NCI-H2081 treated with DMSO at 0.1 percent for 48 hours (cell line): ENCODE measurements at places on chromosomes 1 and 21.

- DNase-seq = no peak
Observed at GRCh38 chr1:9643351-9644256, 7.9 kb upstream of the PIK3CD start.

GRCh38 chr21:45735259-45736000 lies 91.9 kb downstream of the PCBP3 start:
- no peak for DNase-seq

DNA sequence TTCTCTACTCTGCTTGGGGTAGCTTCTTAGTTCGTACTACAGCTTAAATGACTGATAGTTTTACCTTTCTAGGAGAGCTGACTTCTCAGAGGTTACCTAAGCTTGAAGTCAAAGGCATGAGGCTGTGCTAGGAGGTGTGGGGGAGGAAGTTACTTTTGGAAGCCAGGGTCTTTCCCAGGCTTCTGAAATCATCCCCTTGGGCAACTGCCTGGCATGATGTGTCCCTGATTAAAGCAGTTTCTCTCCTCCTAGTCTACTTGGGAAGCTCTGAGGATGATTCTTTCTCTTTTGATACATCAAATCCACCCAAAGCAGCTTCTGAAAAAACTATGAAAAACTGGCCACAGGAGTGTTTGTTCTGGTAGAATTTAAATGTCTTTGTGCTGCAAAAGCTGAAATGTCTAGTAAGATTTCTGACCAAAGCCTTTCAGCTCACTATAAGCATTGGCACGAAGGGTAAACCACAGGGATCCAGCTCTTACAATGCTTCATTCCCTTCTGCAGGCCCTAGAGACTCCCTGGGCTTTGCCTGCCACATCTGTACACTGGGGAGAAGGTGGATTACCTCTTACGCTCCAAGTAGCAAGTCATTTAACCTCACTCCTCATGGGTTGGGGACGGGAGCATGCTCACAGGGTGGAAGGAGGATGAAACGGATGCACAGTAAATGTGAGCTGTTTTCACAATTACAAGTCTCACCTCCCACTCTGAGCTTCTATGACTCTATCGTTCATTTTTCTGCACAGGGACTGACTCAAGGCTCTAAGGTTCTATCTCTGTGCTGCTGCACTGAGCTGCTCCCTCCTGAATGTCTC lies 59.6 kb downstream of the RUNX1 start:
- DNase-seq = no peak

- no peak for DNase-seq
Observed at GRCh38 chr1:38153066-38153777, 106.6 kb upstream of the POU3F1 start.

DNA sequence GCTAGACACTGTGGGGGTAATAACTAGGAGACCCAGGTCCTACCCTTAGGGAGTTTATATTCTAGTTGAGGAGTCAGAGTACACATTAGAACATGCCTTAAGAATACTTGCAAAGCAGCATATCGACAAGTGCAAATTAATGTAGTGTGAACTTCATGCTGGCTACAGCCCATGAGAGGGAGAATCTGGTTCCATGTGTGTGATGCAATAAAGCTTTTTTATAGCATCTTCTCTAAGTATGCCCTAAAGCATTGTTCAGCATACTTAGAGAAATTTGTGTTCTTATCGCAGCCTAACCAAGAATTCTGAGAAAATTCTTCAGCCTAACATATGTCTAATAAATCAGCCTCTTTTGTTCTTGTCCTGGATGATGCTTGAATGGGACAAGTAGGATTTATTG lies 95.5 kb downstream of the SDCCAG8 start:
- no peak for DNase-seq

GRCh38 chr1:156742801-156743200 lies 1.9 kb upstream of the MRPL24 start:
- no peak for DNase-seq

DNA sequence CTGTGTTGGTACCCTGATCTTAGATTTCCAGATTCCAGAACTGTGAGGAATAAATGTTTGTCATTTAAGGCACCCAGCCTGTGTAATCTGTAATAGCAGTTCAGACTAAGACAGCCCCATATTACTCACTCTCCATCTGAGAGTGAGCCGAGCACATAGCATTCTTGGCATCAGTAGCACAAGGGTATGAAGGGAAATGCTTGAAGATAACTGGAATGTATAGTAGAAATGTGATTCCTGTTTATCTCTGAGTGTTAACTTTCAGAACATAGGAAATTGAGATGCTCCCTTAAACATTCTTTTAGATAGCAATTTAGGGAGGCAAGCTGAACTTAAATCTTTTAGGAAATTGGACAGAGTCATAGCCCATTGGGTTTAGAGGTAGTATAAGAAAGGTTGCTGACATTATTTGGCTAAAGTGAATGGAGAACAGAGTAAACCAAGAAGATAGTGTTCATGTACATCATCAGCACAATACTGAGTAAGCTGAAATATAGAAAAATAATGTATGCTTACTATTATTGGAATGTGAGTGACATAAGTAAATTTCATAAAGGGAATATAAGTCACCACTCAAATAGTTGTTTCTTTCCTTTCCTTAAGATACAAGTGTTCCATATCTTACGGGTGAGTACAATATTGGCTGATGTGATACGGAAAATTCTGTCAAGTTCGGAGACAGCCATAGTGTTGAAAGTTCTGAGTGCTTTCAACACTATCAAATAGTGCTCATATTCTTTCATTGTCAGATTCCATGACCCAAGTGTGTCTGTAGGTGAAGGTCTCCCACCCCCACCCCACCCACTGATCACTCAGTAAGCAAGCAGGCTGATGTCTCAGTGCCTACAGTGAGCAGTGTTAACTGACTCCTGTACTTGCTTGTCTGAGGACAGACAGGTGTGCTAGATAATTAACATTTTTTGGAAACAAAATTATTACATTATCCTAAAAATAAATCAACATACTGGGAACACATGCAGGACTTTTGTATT lies 73.7 kb downstream of the LRRC8D start:
- no peak for DNase-seq

GRCh38 chr21:45528981-45529784 lies 13.1 kb downstream of the SLC19A1 start:
- DNase-seq = no peak

GRCh38 chr1:25425098-25426085 lies 4.8 kb upstream of the RHCE start:
- DNase-seq = no peak

DNA sequence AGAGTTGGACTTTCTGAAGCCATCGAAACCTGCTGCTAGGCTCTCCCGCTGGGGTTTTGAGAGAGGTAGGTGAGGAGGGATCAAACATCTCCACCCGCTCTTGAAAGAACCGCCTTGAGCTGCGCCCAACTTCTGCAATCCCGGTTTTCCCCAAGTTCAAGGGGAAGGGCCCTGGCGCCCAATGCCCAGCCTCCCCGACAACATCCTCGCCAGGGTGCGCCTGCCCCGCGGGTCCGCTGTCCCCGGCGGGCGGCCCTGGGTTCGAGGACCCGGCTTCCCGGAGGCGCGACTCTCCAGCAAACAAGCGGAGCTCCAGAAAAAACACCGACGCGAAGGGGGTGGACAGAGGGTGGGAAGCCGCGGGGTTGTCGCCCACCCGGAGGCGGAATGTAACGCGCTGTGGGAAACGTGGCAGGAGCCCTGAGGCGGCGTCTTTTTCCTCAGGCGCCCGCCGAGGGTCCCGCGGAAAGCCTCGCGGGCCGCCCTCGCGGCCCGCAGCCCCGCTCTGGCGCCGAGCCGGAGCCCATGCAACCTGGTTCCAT lies 607 bp downstream of the BTG3 start:
- no peak for DNase-seq

DNA sequence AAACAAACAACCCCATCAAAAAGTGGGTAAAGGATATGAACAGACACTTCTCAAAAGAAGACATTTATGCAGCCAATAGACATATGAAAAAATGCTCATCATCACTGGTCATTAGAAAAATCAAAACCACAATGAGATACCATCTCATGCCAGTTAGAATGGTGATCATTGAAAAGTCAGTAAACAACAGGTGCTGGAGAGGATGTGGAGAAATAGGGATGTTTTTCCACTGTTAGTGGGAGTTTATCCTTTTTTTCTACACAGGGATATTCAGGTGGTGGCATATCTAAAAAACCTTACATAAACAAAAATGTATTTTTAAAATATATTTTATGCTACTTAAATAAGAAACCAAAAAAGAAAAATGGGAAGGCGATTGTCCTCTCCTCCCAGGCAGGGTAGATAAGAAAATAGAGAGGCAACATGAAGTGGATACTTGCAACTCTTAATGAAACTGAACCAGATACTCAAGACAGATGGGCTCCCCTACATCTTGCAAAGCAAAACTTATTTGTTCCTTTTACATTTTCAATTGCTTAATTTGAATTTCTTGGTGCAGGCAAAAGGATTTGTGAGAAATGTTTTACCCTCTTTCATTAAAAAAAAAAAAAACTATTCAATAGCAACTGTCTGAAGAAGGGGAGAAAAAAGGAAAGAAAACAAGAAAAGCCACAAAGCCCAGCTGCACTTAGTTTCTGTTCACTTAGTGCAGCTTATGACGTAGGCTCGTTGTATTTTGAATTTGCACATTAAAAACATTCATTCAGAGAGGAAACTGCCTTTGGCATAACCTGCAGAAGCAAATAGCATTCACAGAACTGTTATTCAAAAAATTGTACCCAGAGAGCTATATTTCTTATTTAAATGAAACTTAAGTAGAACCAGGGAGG lies 36.9 kb upstream of the RGS1 start:
- no peak for DNase-seq

DNA sequence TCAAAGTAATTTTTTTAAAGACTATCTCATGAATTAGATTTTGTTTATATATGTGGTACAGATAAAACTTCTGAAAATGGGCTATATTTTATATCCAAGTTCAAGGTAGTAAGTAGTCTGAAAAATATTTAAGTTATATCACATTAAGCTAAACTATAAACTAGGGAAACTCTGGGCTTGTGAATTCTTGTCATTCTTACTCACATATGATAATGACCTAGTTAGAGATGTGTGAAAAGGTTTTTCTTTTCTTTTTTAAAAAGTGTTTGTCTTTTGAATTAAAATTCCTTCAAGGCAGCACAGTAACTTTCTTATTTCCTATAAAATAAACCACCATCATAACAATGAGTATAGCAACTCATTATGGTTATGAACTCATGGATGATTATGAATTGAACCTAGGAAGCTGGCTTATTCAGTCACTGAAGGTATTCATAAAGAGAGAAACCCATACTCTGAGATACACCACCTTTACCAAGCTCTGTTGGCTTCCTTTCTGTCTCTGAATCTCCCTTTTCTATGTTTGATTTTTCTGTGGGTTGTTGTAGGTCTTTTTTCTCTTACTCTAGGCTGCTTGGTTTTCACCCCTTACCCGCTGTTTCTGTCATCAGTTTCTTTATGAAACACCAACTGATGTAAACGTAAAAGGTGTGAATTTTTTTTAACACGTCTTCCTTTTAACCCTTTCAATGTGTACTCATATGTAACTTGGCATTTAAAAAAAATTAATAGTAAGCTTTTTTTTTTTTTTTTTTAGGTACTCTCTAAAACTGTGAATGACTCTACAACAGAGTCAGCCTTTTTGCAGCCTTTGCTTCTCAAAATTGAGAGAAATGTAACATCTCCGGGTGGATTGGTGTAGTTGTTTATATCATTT lies 25.2 kb downstream of the IL12RB2 start:
- DNase-seq = no peak

DNA sequence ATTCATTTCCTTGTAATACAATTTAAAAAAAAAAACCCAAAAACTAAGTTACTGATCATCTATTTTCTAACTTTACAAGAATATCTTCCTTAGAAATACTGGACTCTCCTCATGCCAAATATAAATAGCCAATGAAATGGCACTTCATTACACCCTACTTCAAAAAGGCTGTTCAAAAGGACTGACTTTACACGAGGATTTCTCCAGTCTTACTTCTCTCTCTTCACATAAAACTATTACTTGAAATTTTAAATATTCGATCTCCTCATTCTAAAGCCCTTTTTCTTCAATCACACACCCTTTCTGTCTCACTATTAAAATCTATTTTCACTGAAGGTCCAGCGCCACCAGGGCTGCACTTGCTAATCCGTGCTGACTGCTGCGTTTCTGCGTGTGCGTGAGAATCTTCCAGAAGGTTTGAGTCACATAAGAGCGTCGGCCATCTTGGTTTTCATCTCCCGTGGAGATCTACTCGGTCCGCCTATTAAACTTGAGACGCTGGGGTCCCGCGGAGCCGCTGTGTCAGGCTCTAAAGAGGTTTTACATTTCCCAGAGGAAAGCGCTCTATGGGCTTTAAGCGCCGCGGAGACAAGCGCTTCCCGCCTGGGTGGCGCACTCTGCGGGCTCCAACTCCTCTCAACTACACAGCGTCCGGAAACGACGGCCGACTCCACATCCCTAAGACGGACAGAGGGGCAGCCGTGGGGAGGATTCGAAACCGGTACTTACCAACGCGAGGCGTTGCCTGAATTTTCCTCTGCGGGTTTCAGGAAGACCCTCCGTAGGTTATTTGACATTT lies 631 bp downstream of the LRIF1 start:
- no peak for DNase-seq

DNA sequence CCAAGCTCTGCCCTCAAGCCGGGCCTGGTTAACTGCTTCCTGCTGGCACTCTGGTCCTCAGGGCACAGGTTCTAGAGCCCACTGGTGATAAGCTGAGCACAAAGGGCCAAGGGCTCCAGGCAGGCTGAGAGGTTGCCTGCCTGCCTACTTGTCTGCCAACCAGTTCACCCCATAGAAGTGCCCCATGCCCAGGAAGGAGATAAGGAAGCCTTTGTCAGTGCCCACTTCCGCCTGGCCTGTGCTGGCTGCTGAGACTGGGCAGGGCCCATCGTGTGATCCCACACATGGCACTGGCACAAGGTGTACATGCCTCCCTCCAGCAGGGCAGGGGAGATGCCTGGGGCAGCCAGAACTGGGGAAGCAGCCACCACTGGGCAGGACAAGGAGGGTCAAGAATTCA lies 24.1 kb downstream of the SLC9A1 start:
- DNase-seq = no peak

DNA sequence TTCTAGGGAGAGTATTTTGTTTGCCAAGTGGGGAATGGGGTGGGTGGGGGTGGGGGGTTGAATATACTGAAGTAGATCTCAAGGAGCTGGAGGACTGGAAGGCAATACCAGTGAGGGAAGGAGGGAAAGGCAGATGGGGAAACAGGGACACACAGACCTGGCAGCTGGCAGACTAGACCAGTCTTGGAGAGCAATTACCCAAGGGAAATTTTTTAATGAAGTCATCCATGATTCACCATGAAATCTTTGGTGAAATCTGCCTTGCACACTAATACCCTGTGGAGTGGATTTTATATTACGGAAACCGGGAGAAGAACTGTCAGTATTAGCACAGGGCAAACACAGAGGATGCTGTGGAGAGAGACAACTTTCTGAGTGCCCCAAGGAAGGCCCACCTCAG lies 29.7 kb upstream of the MARK1 start:
- DNase-seq = no peak
